GM23338 (cell line): ENCODE measurements at places on chromosomes 4 and X. TPM values are rescaled to one million over a fixed set of nuclear protein-coding genes. Genes with fewer than 3 reads are reported as not detected.

Gene SGMS2
- total RNA-seq: 0.35 and 0.43 TPM in 2 replicates

- DNase-seq: no peak
Measured at GRCh38 chrX:2629316-2630007, 61.6 kb upstream of the CD99 start.

DNA sequence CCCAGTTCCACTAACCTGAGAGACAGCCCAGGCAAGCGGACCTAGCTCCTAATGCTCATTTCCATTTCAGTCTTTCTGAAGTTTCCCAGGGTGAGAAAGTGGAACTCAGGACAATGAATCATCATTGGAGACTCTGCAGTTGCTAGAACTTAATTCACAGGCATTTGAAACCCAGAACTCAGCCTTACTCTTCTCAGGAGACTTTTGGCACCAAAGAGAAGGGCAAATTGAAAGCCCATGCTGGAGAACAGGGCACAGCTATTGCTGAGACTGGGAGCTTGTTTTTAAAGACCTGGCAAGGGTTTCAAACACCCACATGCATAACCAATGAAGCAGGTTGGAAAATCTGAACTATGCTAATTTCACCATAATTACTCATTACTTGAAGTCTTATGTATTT is 36.0 kb downstream of the BST1 start:
- no peak for DNase-seq

Gene TRIM60
- total RNA-seq: not detected in 2 replicates

- DNase-seq: no peak
Measured at GRCh38 chr4:13478707-13479106, 5.4 kb downstream of the RAB28 start.

DNA sequence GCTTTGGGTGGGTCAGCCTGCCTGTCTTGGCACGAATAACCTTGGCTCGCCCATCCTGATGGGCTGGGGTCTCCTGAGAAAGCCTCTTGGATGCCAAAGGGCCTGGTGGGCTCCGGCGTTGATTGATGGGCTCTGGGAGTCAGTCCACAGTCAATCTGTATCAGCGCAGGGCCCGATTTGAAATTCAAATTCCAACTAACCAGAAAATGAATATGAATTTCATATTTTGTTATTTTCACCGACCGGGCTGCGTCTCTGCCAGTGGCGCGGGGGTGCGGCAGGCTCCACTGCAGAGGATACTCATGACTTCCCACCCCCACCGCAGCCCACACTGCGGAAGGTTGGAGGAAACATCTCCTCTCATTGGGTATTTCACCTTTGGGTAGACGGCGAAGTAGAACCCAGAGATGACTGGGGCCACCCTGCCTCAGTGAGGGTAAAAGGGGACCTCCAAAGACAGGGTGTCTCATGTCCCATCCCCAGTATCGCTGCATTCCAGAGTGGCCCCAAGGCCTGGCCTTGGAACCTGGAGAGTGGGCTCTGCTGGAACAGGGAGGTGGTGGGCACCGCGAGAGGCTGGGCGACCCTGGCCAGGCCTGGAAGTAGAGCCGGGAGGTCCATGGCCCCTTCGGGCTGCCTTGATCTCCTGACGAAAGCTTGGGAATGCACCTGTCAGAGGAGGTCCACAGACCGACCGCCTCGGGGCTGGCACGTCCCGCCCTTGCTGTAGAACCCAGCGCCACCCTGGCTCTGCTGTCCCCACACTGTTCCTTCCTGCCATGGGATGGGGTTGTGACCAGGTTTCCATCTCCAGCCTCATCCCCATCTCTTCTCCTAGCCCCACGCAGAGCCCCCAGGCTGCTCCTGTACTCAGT is 54.8 kb upstream of the SORCS2 start:
- no peak for DNase-seq

DNA sequence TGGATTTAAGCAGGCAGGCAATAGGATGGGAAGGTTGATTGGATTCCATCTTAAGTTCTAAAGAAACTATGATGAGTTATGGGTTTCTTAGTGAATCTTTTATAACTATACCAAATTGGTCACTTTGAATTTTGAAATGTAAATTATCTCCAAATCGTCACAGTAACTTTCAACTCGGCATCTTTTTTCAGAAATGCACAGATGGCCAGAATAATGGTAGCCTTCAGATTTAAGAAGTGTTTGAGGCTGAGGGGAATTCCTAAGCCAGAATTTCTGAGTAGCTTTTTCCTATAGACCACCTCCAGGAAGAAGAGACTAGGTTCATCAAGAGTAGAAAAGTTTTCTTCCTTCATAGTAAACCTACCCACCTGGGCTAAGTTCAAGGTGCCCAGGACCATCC is 663.7 kb upstream of the TENM3 start:
- DNase-seq: no peak
